ENCODE measurements at places on chromosomes 13 and 19.

DNA sequence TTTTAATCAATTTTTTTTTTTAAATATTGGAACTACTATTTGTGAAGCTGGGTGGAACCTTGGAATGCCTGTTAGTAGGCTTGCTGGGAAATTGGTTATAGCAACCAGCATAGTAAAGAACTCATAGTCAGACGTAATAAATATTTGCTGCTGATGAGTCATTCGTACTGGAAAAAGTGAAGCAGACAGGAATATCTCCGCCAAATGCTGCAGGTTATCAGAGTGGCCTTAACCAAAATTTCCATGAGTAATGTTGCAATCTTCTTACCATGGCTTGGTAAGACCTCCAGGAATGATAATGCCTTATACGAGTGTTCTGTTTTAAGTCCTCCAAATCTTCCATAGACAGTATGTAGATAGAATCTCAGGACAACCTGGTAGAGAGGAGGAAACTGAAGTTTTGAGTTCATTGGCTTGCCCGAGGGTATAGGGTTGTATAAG is 34.2 kb downstream of the MBNL2 start:
- no peak for DNase-seq

DNA sequence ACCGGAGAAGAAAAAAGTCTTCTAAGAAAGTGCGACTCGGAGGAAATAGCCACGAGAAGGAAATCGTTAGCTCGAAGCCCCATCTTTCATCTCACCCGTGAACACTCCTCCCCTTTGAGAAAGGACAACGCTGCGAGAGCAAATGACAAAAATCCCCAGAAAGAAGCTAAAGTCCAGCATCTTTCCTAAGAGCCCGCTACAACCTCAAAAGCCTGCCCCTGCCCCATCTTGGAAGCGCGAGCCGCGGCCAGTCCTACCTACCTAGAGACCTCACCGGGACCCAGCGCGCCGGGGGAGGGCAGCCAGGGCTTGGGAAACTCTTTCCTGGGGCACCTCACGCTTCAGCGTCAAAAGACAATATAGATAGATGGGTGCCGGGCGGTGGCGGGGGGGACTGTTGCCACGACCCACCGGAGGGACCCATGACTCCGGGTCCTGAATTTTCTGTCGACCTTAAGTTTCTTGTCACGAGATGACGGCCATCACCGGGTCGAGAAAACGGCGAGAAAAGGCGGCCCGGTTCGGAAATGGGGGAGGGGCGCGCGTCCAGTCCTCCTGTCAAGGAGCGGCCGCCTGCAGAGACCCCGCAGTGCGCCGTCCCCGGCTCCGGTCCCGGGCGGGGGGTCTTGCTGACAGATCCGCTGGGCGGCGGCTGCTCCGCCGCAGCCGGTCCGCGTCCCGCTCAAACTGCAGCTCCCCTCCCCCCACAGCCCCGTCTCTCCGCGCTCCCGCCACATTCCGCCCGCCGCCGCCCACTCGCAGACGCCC is 65.9 kb downstream of the KCNRG start:
- DNase-seq = peak; percentile 52

DNA sequence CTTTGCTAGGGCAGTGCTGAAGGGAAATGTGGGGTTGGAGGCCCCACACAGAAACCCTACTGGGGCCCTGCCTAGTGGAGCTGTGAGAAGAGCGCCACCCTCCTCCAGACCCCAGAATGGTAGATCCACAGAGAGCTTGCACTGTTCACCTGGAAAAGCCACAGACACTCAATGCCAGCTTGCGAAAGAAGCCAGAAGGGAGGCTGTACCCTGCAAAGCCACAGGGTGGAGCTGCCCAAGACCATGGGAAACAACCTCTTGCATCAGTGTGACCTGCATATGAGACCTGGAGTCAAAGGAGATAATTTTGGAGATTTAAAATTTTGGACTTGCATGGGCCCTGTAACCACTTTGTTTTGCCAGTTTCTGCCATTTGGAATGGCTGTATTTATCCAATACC is 615.4 kb upstream of the MIR17HG start:
- no peak for DNase-seq

DNA sequence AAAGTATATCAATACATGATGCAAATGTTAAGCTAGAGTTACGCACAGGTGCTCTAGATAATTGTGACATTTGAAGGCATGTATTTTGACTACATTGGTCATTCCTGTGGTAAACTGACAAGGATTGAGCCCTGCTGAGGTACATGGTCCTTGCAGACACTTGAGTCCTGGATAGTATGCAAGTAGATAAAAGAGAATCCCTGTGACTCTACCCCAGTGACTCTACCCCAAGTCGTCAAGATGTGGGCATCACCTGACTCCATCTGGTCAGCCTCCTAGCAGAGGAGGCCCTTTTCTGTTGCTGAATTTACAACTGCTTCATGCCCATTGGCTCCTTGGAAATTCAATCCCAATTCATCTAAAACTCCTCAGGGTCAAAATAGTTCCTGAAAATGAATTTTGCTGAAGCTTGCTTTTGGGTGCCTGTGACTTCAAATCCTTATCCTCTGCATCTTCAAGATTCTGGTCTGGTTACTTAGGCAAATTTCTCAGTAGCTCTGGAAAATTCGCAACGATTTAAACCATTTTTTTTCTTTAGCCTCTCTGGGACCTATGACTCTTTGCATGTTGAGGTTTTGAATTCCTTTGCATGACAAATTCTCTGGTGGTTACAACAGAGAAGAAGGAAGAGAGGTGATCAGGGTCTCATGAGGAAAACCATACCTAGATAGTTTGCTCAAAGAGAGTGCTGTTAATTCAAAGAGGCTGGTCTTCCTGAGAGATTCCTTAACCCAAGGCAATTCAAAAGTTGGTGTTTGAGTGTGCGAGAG is 422.1 kb downstream of the FGF9 start:
- DNase-seq = no peak

DNA sequence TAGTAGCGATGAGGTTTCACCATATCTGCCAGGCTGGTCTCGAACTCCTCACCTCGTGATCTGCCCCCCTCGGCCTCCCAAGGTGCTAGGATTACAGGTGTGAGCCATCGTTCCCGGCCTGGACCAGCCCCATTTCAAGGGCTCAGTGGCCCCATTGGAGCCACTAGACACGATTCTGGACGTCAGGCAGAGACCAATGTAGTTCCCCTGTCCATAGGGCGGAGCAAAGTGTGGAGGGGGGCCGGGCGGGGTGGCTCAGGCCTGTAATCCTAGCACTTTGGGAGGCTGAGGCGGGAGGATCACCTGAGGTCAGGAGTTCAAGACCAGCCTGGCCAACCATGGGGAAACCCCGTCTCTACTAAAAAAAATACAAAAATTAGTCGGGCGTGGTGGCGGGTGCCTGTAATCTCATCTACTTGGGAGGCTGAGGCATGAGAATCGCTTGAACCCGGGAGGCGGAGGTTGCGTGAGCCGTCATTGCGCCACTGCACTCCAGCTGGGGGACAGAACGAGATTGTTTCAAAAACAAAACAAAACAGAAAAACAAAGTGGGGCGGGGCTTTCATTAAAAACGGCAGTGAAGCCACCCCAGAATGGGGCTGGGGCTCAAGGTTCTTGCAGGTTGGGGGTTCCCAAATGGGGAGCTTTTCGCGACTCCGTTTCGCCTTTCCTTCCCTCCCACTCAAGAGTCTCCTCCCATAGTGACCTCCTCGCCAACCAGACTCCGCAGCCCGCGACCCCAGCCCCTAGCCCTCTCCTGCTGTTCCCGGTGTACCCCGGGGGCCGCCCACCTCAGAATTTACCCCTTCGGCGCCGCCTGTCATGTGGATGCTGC is 758 bp upstream of the TECR start:
- DNase-seq = no peak

DNA sequence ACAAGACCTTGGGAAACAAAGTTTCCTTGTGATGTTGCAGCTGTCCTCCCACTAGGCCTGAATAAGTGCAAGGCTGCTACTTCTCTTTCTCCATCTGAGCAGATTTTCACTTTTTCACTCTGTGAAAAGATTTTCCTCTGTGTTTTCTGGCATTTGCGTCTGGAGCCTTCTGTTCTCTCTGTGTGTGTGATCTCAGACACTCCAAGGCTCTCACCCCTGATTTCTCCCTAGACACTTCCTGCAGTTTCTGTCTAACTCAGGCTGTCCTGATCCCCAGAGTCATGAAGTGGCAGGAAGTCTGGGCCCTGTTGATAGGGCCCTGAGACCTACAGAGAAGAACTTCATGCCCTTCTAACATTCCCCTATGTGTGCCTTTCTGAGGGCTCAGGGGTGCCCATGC is 37.2 kb downstream of the SIGLEC7 start:
- DNase-seq = no peak

DNA sequence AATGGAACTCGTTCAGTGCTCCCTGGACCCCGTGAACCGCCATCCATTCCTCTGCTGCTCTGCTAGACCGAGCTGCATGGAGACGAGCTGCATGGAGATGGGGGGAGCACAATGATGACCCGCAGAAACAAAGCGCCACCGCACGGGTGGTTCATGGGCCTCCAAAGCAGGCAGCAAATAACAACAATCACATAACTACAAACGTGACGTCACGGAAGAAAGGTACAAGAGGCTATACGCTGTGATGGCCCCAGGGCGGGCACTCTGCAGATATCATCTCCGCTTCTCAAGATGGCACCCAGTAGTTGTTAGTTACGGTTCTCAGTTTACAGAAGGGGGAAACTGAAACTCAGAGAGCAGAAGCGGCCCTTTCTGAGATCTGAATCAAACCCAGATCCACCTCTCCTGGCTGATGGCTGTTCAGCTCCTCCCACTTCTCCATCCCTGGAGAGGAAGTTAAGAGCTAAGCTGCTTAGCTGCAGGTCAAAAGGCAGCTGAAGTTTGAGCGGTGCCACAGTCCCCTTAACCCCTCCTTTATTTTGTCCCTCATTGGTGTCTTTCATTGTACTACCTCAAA is 1.7 kb downstream of the ATP13A1 start:
- DNase-seq = no peak

DNA sequence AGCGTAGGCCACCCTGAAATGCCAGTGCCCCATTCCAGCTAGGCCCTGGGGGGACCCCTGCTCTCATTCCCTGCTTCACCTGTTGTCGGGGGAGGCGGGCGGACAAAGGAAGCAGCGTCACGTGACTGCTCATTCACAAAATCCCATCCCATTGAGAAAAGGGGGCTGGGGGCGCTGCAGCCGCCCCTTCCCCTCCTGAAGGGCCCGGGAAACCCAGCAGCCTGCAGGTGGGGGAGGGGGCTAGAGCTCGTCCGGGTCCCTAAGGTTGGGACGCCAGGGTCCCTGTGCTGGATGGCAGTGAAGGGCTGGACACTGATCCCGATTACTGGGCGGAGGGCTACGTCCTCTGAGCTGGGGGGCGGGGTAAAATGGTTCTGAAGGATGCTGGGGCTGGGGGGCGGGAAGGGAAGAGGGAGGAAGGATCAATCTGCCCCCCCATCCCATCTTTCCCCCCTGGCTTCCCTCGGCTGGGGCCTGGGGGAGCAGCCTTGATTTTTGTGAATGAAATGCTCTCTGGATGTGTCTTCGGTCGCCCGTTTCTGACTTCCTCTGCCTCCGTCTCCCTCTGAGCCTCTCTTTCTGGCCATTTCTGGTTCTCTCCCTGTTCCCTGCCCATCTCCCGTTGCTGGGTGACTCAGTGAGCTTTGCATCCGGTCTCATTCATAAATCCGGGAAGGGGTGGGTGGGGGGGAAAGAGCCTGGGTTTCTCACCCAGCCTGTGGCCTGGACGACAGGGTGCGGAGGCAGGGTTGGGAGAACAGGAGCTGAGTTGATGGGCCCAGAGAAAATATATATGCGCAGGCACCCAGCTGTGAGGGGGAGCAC is 816 bp downstream of the SPRED3 start:
- no peak for DNase-seq

DNA sequence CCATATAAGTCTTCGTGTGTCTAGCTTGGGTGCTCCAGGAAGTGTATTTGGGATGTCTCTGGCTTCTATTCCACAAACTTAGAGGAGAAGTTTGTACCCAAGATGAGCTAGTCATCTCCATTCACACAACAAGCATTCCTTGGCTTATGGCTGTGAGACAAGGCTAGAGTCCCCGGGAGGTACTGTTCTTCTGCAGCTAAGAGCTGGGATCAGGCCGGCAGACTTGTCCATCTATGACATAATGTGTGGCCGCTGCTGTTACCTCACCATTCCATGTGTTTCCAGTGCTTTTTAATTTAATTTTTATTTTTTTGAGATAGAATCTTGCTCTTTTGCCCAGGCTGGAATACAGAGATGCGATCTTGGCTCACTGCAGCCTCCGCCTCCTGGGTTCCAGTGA is 20.7 kb downstream of the GATAD2A start:
- no peak for DNase-seq

DNA sequence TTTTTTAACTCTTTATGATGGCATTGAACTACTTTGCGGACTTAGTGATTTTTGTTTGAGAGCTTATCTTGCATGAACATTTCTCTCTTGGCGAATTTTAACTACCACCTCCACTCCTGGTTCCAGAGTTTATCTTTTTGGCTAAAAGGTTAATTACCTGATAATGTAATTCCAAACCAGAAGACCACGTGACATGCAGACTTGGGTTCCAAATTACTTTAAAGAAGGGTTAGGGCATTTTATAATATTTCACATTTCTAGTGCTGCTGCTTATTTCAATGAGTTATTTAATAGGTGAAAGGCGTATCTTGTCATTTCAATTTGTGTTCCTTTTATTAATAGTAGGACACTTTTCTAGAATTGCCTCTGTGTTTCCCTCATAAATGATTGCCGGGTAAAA is 52.0 kb downstream of the TDRD12 start:
- no peak for DNase-seq

- DNase-seq = no peak
Measured at GRCh38 chr13:80901111-80901510, 560.2 kb upstream of the SPRY2 start.

DNA sequence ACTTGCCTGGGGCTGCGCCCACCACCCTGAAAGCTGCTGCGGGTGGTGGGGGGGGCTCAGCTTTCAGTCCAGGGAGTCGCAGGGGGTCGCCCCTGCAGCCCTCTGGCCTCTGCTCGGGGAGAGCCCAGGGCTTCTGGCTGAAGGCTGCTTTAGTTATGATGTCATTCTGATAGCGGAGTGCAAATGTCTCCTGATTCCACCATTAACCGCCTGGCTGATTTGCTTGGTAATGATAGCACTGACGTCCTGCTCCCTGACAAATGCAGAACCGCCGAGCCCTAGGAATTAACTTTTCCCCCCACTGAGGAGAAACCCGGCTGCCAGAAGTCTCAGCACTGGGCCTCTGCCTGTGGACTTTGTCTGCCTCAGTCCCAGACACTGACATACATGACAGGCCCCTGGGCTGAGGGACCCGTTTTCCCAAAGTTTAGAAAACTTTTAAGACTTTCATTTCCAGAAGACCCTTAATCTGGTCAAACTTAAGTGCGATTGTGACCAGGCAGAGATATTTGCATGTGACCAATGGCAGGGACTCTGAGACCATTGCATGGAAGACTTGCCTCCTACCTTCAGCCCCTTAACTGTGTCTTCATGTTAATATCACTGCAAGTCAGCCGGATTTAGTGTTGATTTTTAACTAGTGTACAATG is 142.5 kb upstream of the ZNF536 start:
- DNase-seq = no peak

GRCh38 chr19:19571071-19571786 is 33.2 kb downstream of the CILP2 start:
- DNase-seq = no peak

- DNase-seq = no peak
Measured at GRCh38 chr13:83008212-83008929, 873.9 kb downstream of the SLITRK1 start.
